ENCODE measurements at places on chromosomes 2 and 18.

DNA sequence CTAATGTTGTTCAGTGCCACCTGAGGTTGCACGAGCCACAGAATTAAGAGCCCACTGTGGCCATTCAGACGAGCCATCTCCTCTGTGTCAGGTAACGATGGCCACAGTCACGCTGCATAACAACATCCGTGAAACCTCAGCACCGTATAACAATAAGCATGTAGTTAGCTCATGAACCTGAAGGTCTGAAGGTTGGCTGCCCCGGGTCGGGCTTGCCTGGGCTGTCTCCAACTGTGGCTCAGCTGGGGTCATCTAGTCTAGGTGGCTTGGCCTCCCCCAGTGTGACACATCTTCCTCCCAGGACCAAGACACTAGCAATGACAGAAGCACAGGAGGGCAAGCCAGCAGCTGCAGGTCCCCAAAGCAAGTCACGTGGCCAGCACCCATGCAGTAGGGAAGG is 258.0 kb downstream of the GLI2 start:
- DNase-seq: no peak

DNA sequence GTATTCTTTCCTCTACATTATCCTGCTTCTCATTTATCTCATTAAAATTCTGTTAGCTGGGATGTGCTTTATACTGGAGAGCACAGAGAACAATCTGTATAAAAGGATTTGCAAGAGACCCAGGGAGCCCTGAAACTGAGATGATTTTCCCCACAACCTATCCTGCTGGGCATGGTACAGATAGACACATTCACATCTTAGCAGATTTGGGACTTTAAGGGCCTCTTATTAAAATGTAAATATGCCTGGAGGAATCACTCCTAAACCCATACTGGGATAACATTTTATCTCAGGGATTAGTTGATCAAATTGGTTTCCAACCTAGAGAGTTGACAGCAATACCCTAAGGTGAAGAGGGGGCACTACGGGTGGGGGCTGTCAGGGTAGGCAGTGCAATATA is 45.5 kb downstream of the AOX1 start:
- no peak for DNase-seq

DNA sequence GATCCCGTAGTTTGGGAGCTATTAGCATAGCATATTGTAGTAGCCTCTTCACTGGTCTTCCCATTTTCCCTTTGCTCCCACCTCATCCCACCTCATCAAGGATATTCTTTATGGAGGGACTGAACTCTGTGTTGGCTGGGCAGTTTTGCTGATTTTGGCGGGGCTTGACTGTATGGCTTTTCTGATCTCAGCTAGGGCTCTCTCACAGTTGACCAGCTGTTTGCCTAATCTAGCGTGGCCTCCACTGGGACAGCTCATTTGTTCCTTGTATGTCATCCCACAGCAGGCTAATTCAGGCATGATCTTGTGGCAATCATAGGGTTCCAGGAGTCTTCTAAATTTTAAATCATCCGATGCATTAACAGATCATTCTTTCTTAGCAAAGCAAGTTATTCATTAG is 30.2 kb upstream of the MTX2 start:
- no peak for DNase-seq

GRCh38 chr2:29123617-29124349 is 8.6 kb downstream of the CLIP4 start:
- DNase-seq: peak; percentile 66

- no peak for DNase-seq
These were observed 1.1 kb downstream of the ITGAV start for GRCh38 chr2:186590759-186591505.

Measured in fibroblast of skin of left biceps (primary cell).